Heart left ventricle (tissue), 16 donors: ENCODE measurements at places on chromosomes 11 and 22. TPM values are rescaled to one million over a fixed set of nuclear protein-coding genes. Genes with fewer than 3 reads are reported as not detected.

The ADORA2A gene
- 4.5 TPM for total RNA-seq

The ATG13 gene
- total RNA-seq, result 59.5 TPM

The GSTT2B gene
- total RNA-seq, result 7.0 TPM

The UPB1 gene
- 0.54 TPM for total RNA-seq

The EMSY gene
- 37.6 TPM for total RNA-seq

The SPATA19 gene
- not detected for total RNA-seq

The OR4P4 gene
- total RNA-seq, result not detected

The CREB3L1 gene
- 30.7 TPM for total RNA-seq

The MOV10L1 gene
- 0.13 TPM for total RNA-seq

The PDGFD gene
- 18.9 TPM for total RNA-seq

DNA sequence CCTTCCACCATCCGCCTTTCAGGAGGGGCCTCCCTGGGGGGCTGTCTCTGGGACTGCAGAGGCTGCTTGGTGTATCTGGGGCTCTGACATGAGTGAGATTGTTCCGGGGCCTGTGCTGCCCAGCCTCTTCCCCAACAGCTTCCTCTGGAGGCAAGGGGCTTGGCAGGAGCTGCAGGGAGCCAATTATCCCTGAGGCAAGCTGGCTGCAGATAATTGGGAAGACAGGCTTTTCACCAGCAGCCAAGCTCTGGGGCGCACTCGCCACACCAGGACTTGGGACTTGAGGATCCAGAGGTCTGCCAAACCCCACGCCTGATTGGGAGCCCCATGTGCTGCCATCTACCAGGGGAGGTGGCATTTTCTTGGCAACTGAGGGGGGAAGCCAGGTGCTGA lies 15.6 kb upstream of the RTN4R start:
- H3K4me1 ChIP-seq, result no peaks in the 10 kb centered on the region
- DNase-seq, result no peak
- H3K27me3 ChIP-seq, result no peaks in the 10 kb centered on the region
- no peak overlapping the region for H3K4me3 ChIP-seq

GRCh38 chr11:16790486-16791190 lies 52.2 kb downstream of the C11orf58 start:
- no peak overlapping the region for H3K4me3 ChIP-seq
- H3K36me3 ChIP-seq, result peaks cover 30% of the 10 kb centered on the region
- H3K27ac ChIP-seq, result peak overlapping the region; percentile 4
- DNase-seq, result no peak

GRCh38 chr22:49795521-49795920 lies 32.2 kb downstream of the BRD1 start:
- no peaks in the 10 kb centered on the region for H3K27me3 ChIP-seq
- peak; percentile 7 for DNase-seq

GRCh38 chr22:46010951-46011626 lies 34.1 kb upstream of the WNT7B start:
- H3K4me3 ChIP-seq, result no peak overlapping the region
- H3K27ac ChIP-seq, result peak overlapping the region; percentile 98
- peaks cover 31% of the 10 kb centered on the region for H3K4me1 ChIP-seq

DNA sequence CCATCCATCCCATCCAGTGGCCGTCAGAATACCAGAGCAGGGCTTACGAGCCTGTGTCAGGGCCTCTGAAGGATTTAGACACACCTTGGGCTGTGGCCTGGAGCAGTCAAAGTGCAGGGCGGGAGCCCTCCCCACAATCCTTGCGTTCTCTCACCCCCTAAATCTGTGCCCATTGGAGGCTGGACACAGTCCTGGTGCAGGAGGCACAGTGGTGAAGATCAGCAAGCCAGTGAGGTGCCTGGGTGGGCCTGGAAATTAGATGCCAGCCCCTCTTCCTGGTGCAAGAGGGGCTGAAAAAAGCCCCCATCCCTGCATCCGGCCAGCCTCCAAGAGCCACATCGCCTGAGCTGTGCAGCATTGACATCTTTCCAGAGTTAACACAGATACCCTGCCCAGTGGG lies 1045.8 kb downstream of the TBC1D22A start:
- H3K4me1 ChIP-seq, result no peaks in the 10 kb centered on the region
- no peak overlapping the region for H3K27ac ChIP-seq
- no peaks in the 10 kb centered on the region for H3K27me3 ChIP-seq
- no peaks in the 10 kb centered on the region for H3K36me3 ChIP-seq
- no peak for DNase-seq
- H3K4me3 ChIP-seq, result no peak overlapping the region

- H3K4me3 ChIP-seq, result no peak overlapping the region
- DNase-seq, result no peak
- H3K27me3 ChIP-seq, result no peaks in the 10 kb centered on the region
- peaks cover 5% of the 10 kb centered on the region for H3K4me1 ChIP-seq
- no peak overlapping the region for H3K27ac ChIP-seq
Measured at GRCh38 chr11:15942936-15943335, 413.4 kb downstream of the SOX6 start.

DNA sequence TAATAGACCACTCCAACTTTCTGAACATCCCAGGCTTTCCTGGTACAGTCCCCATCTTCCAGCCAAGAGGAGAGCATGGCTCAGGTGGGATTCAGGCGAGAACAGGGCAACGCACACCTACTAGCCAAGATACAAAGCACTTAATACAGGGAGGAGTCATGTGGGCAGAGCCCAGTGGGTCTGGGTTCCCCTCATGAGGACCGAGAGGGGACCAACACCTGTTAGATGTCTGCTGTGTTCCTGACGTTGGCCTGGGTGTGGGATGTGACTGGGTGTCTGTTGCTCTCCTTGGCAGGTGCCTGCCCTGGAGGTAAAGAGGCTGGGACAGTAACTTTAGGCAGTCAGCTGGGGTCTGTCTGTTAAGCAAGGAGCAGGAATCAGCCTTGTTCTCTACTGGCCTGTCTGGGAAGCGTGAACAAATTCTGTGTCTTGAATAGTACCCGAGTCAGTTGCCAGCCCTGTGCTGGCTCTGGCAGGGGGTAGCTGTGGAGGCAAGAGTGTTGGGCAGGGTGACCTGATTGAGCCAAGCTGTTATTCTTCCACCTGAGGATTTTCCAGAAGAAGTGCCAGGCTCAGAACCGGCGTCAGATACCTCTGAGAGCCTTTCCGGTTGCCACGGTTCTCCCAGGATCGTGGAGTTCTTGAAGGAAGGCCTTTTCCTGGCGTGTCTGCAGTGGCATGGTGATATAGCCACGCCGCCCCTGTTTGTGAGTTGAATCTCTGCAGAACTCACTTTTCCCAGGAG lies 56.3 kb downstream of the BCR start:
- H3K4me3 ChIP-seq, result no peak overlapping the region
- no peaks in the 10 kb centered on the region for H3K36me3 ChIP-seq
- DNase-seq, result no peak
- peak overlapping the region; percentile 6 for H3K27ac ChIP-seq
- no peaks in the 10 kb centered on the region for H3K27me3 ChIP-seq
- peaks cover 30% of the 10 kb centered on the region for H3K4me1 ChIP-seq

GRCh38 chr22:44595841-44596341 lies 97.9 kb upstream of the RTL6 start:
- H3K4me3 ChIP-seq, result no peak overlapping the region

- H3K36me3 ChIP-seq, result no peaks in the 10 kb centered on the region
- H3K27ac ChIP-seq, result no peak overlapping the region
- DNase-seq, result no peak
Measured at GRCh38 chr11:41102471-41102870, 357.0 kb downstream of the LRRC4C start.

DNA sequence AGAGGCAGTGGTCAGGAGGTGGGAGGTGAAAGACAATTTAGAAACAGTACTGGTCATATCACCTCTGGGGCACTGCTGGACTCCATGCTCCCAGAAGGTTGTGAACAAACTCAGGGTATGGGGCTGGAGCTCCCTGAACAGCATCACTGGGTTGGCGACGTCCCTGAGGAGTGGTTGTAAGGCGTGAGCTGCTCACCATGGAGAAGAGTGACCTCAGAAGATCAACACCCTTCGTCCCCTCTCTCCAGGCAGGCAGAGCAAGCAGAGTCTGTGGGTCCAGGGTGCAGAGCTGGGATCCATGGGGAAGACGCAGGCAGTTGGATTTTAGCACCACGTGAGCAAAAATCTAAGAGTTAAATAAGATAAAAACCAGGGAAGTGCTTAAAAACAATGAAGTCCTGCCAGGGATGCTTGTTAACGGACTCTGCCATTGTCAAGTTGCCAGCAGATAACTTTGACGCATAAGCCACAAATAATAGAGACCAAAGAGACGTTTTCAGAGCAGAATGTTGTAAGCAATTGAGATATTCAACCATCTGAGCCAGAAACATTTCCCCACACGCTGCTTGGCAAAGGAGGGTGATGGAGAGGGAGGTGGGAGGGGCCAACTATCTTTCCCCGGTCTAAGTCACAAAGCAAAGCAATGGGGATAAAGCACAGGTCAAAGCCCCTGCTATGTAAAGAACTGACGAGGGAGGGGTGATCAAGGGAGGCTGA lies 13.6 kb downstream of the PNPLA5 start:
- H3K36me3 ChIP-seq, result no peaks in the 10 kb centered on the region
- H3K4me1 ChIP-seq, result no peaks in the 10 kb centered on the region
- H3K27ac ChIP-seq, result no peak overlapping the region
- no peak overlapping the region for H3K4me3 ChIP-seq
